Fibroblast of the conjunctiva (primary cell): ENCODE measurements at places on chromosomes 1 and 21.
A peak's percentile ranks its signal among the peaks of the same experiment; 100 is the strongest.

DNA sequence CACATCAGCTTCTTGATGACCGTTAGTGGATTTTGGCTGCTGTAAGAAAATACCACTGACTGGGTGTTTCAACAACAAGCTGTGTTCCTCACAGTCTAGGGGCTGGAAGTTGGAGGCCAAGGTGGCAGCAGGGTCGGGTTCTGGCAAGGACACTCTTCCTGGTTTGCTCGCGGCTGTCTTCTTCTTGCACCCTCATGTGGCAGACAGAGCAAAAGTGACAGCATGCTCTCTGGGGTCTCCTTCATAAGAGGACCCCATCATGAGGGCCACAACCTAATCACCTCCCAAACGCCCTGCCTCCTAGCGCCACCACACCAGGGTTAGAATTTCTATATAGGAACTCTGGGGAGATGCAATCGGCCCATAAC is 18.6 kb upstream of the TSPEAR start:
- no peak for DNase-seq

GRCh38 chr1:6962478-6962995 is 177.3 kb downstream of the CAMTA1 start:
- no peak for DNase-seq

GRCh38 chr1:219792337-219793021 is 135.9 kb downstream of the SLC30A10 start:
- peak; percentile 82 for DNase-seq

GRCh38 chr21:37041706-37042271 is 31.1 kb downstream of the PIGP start:
- no peak for DNase-seq

GRCh38 chr1:53412285-53413174 is 46.7 kb upstream of the DMRTB1 start:
- no peak for DNase-seq

DNA sequence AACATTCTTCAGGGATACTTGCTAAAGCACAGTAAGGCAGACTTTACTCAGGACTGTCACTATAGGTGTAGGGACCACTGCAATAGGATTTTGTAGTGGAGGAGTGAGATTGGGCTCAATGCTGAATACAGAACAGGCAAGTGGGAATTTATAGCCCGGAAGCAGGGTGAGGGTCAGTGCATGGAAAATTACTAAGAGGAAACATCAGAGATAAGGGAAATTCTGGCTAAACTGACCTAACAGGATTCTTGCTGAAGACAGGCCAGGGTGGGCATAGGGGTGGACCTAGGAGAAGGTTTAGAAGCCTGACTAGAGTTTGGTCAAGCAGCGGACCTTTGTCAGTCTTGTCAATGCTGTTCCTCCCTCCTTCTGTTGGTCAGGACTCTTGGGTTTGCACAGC is 20.8 kb upstream of the ZNF362 start:
- no peak for DNase-seq
